ENCODE measurements at places on chromosomes 5 and 9. TPM values are rescaled to one million over a fixed set of nuclear protein-coding genes. Genes with fewer than 3 reads are reported as not detected.

ANXA1 gene
- 570 TPM for total RNA-seq

FRMPD1 gene
- total RNA-seq: not detected

GRCh38 chr5:77294185-77294584, 83.7 kb downstream of the PDE8B start:
- no peak for DNase-seq

JAKMIP2 gene
- total RNA-seq: 8.3 TPM

- no peak for DNase-seq
Measured at GRCh38 chr5:95976606-95977005, 15.0 kb upstream of the ELL2 start.

DNA sequence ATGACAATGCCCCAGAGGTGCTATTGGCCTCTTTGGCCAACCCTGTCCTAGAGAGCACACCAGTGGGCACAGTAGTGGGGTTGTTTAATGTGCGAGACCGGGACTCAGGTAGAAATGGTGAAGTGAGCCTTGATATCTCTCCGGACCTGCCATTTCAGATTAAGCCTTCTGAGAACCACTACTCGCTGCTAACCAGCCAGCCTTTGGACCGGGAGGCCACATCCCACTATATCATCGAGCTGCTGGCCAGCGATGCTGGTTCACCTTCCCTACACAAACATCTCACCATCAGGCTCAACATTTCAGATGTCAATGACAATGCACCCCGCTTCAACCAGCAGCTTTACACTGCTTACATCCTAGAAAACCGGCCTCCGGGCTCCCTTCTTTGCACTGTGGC, 1.4 kb downstream of the PCDHGC5 start:
- no peak for DNase-seq

GRCh38 chr9:128087262-128087661, 19.2 kb downstream of the SLC25A25 start:
- no peak for DNase-seq

PFN3 gene
- total RNA-seq: not detected

DNA sequence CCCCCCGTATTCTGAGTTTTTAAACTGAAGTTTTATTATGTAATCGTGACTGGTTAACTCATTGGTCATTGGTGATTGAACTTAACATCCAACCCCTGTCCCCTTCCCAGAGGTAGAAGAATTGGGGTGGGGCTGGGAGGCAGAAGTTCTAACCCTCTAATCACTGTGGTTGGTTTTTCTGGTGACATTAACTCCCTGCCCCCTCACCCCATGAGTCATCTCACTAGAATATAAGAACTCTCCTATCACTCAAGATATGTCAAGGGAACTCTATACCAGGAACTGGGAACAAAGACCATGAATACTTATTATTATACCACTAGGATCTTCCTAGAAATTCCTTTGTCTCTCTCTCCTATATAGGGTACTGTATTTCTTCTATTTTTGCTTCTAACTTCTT, 52.3 kb upstream of the CAVIN4 start:
- DNase-seq: no peak

GRCh38 chr5:137344723-137345322, 154.3 kb downstream of the SPOCK1 start:
- no peak for DNase-seq

DNA sequence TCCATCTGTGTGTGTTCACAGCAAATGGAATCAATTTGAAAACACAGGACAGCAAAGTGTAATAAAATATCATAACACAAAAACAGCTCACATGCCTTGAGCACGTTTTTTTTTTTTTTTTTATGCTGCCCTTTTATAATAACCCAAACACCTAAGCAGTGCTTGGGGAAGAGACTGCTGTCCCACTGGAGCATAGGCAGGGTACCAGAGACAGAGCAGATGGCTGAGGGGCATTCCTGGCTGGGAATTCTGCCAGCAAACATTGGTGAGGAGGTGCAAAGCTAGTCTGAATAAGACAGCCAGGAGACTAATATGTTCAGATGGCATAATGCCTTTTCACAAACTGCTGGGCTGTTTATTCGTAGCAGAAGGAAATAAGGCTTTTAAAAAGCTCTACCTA, 58.1 kb upstream of the SV2C start:
- DNase-seq: no peak

ZNF474 gene
- total RNA-seq: 0.58 TPM

NMUR2 gene
- total RNA-seq: not detected

DNA sequence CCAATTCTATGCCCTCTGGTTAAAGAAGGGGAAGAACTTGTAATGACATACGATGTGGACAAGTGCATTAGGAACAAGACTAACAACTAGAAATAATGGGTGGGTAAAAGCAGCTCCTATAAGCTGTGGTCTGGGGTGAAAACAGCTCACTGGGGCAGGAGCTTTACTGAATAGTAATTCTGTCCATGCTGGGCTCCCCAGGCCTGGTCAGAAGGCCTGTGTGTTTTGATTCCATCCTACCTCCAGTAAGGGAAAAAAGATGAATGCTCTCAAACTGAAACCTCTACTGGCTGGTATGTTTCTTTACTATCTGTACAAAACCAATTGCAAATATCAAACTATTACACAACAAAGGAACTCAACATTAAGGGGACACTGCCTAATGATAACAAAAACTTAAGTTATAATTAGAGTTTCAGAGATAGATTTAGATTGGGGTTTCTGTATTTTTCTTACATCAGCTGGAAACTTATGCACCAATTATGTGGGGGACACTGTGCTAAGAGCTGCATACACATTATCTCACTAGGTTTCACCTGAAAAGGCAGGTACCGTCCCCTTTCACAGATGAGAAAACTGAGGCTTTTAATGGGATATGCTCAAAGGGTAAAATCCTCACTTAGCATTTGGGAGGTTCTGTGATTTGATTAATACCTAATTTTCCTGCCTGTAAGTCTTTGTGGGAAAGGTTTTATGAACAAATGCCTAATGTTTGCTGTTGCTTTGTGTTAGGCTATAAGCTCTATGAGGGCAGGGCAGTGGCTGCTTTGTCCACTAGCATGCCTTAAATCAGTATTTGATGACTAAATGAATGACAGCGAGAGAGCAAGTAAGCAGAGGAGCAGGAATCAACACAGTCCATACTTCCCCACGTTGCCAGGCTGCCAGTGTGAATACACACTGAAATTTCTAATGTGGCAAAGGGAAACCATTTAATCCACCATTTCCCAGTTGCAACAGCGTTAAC, 53.6 kb downstream of the ELL2 start:
- DNase-seq: no peak

DNA sequence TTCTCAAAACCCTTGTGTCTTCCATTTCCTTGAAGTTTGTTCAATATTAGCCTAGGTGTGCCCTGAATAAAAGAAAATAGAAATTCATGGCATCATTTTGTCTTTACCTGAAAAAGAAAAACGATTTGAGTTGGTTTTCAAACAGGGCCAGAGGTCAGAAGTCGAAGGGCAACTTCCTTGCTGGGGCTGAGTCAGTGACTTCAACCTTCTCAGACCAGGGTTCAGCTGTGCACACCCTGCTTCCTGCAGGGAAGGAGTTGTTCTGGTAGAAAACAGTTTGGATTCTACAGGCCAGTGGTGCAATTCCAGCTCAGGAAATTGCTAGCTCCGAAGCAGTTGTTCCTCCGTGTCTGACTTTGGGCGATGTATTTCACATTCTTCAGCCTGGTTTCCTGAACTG, 132.1 kb upstream of the SLC30A5 start:
- DNase-seq: no peak

ARHGEF39 gene
- 0.12 TPM for total RNA-seq

THBS4 gene
- total RNA-seq: 0.53 TPM

DNA sequence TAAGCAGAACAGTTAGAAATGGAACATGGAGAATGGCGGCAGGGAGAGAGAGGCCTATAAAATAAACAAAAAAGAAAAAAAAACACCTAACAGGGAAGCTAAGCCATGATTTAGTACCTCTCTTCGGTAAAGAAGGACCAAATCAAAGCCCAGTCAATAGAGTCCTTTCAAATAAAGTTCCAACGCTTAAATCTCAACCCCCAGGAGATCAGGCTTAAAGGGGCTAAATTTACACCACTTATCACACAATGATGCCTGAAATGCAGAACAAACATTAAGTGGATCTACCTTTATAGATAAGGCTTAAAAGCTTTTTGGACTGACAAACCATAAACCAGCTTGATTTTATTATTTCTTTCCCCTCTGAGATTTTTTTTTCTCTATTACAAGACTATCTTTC, 66.3 kb downstream of the PRELID2 start:
- DNase-seq: no peak

Data from T-cell (primary cell).